Naive thymus-derived CD4-positive, alpha-beta T cell (primary cell): ENCODE measurements at places on chromosomes 7 and 10.

DNA sequence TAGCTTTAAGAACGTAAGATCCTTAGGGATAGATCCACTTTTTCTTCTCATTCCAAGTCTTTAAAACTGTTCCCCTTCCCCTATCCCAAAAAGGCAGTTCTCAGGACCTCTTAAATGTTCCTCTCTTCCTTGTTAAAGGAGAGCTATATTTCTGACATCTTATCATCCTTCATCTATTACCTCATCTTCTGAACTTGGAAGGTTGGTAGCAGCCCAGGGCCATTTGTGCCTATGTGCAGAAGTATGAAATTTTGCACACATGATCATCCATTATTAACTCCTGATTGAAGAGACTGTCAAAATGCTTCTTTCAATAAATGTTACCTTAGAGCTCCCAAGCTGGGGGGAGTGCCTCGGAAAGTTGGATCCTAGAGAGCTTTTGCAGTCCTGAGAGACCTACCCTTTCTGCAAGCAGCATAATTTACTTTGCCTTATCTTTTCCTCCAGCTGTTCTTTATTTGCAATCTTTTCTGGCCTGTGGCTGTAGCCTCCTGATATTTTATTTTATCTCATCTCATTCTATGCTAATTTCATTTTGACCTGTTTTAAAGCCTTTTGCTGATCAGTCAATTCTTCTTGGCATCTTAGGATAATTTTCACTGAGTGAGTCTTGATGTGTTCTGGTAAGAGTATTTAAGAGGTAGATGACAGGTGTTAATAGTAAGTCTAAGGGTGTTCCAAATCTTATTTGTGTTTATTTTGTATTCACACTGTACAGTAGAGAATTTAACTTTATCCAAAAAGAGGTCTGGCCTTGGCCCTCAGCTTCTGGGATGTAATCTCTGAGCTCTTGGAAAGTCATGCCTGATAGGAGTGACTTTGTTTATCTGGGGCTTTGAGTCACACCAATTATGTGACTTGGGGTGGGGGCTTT lies 135.0 kb upstream of the PDLIM1 start:
- DNase-seq = no peak

DNA sequence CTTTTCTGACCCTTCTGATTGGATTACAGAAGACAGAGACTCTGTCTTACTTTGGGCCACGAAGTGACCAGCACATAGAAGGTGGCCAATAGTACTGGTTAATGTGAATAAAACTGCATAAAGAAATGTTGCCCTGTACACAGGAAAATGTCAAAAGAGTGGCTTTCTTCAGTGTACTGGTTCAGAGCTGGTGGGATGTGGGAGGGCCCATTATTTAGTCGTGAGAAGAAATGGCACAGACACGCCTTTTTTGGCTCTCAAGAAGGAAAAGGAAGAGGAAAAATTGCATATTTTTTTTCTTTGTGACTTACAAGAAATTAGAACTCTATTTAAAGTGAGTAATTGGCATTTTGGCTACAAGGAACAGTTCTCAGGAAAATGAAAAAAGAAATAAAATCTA lies 129.7 kb downstream of the DGKI start:
- no peak for DNase-seq

- no peak for DNase-seq
Measured at GRCh38 chr7:42020061-42020460, 216.9 kb downstream of the GLI3 start.

- no peak for DNase-seq
Measured at GRCh38 chr7:136969761-136970160, 101.3 kb downstream of the CHRM2 start.

GRCh38 chr7:2488272-2488645 lies 12.1 kb upstream of the GRIFIN start:
- DNase-seq = no peak

DNA sequence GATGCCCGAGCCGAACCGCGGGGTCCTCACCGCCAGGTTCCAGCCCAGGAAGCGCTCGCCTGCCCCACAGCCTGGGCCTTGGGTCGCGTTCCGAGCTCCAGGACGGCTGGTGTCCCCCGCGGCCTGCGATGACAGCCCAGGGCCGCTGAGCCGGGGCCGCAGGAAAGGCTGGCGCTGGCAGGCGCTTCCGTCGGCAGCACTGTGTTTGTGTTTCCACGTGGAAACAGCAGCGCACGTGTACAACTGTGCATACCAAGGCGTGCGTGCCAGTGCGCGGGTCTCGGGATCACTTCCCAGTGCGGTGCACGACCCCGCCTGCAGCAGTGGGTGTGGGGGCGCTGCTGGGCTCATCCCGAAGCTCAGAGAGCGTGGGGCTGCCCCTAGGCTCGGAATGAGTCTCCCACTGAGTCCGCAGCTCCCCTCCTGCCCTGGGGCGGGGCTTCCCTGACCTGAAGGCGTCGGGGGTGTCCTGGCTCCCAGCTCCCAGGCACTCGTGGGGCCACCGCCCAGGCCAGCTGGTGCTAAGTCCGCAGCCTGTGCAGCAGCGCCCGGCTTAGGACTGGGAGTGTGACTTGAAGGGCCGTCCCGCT lies 17.2 kb downstream of the AP5Z1 start:
- DNase-seq = no peak

GRCh38 chr7:116455499-116455898 lies 44.0 kb upstream of the CAV2 start:
- DNase-seq = no peak

- no peak for DNase-seq
Measured at GRCh38 chr10:132631338-132631735, 93.8 kb downstream of the INPP5A start.

DNA sequence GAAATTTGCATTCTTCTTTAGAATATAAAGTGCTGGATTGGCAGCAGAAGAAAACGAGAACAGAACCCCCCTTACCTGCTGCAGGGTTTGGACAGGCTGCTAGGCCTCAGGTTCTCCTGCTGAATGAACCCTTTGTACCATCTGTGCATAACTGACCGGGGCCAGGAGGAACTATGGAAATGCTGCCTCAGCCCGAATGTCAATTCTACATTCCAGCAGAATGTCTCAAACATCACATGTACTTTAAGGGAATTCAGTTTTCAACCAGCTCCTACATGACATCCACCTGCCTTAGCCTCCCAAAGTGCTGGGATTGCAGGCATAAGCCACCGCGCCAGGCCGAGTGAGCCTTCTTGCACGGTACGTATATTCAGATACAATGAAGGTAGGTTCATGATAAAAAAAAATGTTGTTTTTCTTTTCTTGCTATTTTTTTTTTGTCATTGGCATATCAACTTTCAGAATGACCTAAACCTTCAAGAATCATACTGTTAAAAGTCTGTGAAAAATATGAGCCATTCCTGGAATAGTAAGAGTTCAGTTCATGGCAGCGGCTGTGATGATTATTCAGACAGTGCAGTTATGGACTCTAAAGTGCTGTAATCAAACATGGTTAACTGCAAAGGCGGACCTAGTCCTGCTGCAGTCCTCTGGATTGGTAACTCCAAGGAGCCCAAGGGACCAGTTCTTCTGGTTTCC lies 84.4 kb upstream of the TNS3 start:
- no peak for DNase-seq

- DNase-seq = no peak
Measured at GRCh38 chr10:20343036-20343435, 526.8 kb downstream of the PLXDC2 start.

DNA sequence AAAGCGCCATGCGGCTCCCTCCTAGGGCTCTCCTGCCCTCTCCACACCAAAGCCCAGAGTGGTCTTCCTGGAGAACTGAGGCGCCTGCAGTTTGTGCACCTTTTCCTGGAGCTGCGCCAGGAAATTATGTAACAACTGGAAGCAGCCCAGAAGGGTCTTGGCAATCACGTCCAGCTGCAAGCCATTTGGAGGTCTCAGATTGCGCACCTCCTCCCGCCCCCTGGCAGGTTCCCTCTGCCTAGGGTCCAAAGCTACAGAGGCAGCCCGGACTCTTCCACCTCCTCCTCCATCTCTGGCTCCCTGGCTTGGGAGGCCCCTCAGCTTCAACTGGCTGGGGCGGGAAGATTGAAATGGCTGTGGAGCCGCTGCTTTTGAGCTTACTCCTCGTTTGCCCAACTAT lies 34.0 kb upstream of the SFTPD start:
- no peak for DNase-seq

GRCh38 chr10:27815846-27816245 lies 70.2 kb upstream of the MKX start:
- DNase-seq = no peak

- DNase-seq = peak; percentile 24
Measured at GRCh38 chr10:98664329-98665042, 217.8 kb upstream of the HPS1 start.

GRCh38 chr10:110044681-110045080 lies 36.9 kb downstream of the ADD3 start:
- DNase-seq = no peak

- peak; percentile 31 for DNase-seq
Measured at GRCh38 chr10:95363303-95363912, 72.6 kb upstream of the PDLIM1 start.

- DNase-seq = no peak
Measured at GRCh38 chr10:21293518-21294356, 231.7 kb downstream of the SKIDA1 start.

- peak; percentile 18 for DNase-seq
Measured at GRCh38 chr7:29684787-29685650, 121.3 kb upstream of the WIPF3 start.

DNA sequence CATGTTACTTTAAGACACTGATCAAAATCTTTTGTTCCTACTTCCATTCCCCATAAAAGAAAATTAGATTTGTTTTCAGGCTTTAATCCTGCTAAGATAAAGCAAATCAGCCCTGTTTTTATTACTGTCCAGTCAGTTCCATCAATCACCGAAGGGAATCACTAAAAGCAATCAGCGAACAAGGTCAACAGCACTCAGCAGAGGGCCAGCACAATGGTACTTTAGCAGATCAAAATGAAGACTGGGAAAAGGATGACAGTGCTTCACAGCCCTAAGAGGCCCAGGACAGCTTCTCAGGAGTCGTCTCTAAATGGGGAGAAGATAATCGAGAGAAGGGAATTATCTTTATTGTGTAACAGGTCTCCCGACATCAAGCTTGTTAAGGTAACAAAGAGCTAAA lies 32.7 kb downstream of the SEM1 start:
- DNase-seq = no peak

GRCh38 chr7:105840981-105841749 lies 35.2 kb downstream of the ATXN7L1 start:
- no peak for DNase-seq

GRCh38 chr10:124746992-124747391 lies 2.8 kb upstream of the FAM53B start:
- no peak for DNase-seq

DNA sequence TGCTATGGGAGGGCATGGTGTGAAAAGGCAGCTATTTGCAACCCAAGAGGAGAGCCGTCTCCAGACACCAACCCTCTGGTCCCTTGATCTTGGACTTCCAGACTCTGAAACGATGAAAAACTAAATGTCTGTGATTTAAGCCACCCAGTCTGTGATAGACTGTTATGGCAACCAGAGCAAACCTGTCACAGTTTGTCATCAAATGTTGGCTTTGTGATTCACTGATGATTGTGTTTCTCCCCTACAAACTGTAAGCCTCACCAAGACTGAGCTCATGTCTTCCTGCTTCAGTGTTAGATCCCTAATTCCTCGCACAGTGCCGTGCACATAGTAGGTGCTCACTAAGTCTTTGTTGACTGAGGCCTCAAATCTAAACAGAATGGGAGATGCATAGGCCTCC lies 224.6 kb upstream of the PITRM1 start:
- DNase-seq = no peak

GRCh38 chr7:150685219-150686029 lies at the start of gene GIMAP2:
TSS of gene GIMAP2 (plus strand) at chr7:150685706. CDS start at chr7:150687060, 1,354 bp downstream.
- peak; percentile 73 for DNase-seq

- no peak for DNase-seq
Measured at GRCh38 chr7:13240349-13240748, 552.9 kb downstream of the ARL4A start.

- DNase-seq = no peak
Measured at GRCh38 chr10:71899665-71900412, 48.8 kb upstream of the PSAP start.
